ENCODE measurements at places on chromosomes 7 and 10.

DNA sequence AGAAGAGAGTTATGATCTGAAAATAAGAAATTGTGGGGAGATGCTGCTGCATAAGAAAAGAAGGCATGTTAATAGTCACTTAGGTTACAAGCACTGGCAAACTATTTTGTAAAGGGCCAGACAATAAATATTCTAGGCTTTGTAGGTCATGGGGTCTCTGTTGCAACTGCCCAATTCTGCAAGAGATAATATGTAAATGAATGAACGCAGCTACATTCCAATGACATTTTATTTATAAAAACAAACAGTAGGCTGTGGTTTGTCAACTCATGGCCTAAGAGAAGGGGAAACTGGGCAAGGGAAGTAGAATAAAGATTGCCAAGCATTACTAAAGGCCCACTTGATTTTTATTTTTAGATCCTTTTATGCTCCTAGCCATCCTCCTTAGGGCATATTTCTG is 133.1 kb downstream of the RAPGEF5 start:
- no peak for DNase-seq

DNA sequence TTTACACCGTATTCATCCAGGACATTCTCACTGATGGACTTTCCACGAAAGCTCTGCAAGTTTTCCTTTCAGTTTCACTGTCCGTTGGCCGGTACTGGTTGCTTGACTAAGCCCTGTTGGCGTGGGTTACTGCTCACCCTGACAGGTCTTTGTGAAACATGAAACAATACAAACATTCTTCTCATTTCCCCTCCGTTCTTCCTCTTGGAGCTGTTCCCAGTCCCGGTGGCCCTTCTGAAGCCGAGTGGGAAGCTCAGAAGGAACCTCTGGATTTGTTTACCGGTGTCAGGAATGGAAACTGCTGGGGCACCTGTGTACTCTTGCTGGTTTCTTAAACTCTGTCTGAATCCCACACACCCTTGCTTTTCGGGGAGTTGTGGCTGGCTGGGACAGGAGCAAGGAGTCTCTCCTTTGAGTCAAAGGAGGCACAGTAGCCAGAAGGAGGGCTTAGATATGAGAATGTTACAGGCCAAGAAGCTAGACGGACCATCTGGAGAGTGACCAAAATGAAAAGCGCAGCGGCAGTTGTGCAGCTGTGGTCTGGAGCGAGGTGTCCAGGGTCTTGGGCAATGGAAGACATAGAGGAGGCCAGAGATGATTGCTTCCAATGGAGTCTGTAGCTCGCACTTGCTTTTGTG is 45.7 kb downstream of the LYZL2 start:
- DNase-seq, result no peak

DNA sequence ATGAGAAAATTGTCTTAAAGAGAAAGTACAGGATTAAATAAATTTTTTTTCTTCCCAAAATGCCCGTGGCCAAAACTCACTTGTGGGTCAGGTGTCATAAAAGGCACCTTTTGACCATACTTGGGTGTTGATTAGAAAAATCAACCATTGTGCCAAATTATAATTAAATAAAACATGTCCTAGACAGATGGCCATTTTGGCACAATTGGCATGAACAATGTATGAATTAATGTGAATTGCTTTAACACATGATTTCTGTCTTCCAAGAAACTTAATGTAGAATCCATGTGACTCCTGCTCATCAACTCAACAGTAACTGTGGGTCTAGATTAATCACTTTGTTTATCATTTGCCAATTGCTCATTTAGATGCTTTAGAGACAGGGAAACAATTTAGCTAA is 64.0 kb downstream of the CSTF2T start:
- DNase-seq, result no peak

- DNase-seq, result no peak
Measured at GRCh38 chr10:84221916-84222315, 3.4 kb downstream of the LRIT2 start.

GRCh38 chr7:34135924-34136323 is 230.6 kb downstream of the BMPER start:
- no peak for DNase-seq

- DNase-seq, result no peak
Measured at GRCh38 chr10:120086066-120086465, 193.5 kb downstream of the SEC23IP start.

DNA sequence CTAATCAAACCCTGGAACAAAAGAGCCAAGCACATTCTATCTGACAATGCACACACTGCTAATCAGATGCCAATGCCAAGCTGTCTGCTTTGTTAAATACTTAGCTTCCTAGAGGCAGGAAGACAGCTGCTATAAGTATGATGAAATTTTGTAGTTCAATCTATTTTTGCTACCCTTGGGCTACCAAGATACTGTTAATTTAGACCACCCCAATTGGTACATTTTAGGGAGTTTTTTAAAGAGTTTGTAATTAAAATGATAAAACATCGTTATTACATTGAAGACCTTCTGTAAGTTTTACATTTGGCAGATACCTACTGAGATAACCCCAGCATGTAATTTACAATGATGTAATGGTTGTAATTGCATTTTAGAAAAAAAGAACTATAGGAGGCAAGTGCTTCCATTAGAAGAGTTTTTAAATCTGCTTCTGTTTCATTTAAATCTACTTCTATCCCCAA is 268.5 kb downstream of the ADK start:
- no peak for DNase-seq

DNA sequence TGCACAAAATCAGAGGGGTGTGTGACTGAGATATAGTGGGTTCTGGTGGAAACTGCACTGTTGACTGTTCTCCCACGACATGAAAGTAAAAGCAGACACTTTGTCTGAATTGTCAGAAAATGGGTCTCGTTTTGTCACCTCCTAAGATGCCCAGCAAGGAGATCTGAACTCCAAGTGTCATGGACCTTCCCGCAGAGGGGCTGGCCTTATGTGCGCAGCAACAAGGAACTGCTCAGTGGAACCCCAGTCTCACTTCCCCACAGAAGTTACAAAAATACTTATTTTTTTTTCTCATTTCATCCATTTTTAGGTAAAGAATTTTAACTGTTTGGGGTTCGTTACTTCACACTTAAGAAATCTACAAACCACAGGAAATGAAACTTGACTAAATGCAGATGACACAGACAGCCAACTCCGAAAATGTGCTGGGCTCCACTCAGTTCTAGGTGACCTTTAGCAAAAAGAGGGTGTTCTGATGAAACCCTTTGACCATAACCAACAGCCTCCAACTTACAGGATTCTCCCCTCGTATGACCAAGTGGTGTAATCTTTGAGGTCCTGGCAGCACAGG is 115.0 kb downstream of the FAM107B start:
- peak; percentile 23 for DNase-seq

GRCh38 chr10:128578766-128579165 is 452.5 kb upstream of the MKI67 start:
- no peak for DNase-seq
